ENCODE measurements at places on chromosomes 5 and 9. TPM values are rescaled to one million over a fixed set of nuclear protein-coding genes. Genes with fewer than 3 reads are reported as not detected.

The BTNL3 gene
- total RNA-seq: not detected

DNA sequence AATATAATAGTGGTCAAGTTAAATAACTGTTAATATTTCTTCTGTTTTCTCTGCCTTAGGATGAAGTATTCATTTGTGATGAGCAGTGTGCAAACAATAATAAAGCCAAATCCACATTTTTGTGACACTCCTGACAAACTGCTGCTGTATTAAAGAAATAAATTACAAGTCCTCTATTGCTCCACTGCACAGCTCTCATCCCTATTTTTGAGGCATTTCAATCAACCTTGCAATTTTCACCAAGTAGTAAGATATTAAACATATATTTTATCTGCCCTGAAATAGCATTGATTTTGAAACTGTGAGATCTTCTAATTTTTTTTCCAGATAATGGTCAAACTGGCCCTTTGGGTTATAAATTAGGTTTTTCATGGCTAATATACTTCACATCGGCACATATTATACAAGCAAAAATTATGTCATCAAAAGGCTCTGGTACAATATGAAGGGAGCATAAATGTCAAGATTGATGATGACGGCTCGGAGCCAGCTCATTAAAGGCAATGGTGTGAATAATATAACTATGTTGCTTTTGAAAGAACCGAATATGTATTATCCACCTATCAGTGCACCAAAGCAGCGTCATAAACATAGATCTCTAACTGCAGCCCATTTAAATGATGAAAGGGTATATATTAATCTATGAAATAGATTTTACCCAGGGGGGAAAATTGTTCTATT lies 764.9 kb downstream of the DNAH5 start:
- DNase-seq: no peak

The ADGRD2 gene
- not detected for total RNA-seq

The INPP5E gene
- 12.1 TPM for total RNA-seq

DNA sequence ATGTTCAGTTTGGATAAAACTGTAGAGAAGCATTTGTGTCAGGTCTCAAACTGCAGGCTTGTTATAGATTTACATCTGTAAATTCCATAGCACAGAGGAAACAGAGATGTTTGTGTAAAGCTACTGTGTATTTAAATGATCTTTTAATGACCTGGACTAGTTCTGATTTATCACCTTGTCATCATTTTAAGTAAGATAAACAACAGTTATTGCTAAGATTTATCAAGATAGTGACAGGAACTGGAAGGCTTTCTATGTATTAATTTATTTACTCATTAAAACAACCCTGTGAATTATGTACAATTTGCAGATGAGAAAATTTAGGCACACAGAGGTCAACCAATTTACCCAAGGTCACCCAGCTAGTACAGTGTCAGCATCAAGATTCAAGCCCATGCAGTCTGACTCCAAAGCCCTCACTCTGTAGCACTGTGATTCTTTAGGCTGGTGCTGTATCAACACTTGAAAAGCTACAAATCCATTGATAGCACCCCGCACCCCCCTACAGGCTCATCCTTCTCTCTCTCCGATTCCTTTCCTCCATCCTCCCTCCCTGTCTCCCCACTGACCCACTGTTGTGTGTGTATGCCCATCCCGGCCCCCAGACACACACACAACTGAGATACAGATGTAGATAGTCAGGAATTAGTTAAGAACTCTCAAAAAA lies 184.5 kb downstream of the FBN2 start:
- DNase-seq: no peak

DNA sequence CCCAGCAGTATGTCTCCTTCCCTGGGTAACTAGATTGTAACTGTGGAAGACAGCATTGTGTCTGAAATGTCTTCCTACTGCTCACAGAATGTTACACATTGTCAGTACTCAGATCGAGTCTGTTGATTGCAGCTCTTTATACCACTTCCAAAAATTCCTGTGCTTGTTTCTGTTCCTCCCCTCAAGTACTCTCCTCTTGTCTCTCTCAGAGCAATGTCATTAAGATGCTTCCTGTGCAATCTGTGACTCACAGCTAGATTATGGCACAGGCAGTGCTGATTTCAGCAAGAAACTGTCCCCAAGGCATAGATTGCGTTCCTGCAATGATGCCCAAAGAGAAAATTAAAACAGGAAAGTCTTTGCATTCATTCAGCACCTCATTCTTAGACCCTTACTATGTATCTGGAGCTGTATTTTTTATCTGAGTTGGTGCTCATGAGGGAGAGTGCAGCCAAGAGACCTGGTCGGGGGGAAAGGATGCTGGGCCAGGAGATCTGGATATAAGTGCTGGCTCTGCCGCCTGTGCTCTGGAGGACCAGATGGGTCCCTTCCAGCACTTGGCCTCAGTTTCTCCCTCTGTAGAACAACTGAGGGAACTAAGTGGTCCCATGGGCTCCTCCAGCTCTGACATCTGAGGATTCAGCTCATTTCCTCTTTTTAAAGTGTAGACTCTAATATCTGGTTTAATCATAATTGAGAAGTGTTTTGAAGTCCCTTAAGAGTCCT lies 40.8 kb upstream of the GNPDA1 start:
- peak; percentile 38 for DNase-seq

GRCh38 chr5:131622633-131623032 lies 12.4 kb downstream of the RAPGEF6 start:
- DNase-seq: no peak

- no peak for DNase-seq
These were observed 354.9 kb downstream of the KIF4B start for GRCh38 chr5:155368490-155368889.

DNA sequence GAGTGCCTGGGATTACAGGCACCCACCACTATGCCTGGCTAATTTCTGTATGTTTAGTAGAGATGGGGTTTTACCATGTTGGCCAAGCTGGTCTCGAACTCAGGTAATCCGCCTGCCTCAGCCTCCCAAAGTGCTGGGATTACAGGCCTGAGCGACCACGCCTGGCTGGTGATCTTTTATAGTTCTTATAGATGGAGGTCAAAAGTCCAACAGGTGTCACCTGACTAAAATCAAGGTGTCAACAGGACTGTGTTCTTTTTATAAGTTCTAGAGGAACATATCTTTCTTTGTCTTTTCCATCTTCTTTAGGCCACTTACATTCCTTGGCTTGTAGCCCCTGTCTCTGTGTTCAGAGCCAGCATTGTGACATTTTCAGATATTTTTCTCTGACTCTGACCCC lies 155.5 kb upstream of the SLC12A2 start:
- no peak for DNase-seq

DNA sequence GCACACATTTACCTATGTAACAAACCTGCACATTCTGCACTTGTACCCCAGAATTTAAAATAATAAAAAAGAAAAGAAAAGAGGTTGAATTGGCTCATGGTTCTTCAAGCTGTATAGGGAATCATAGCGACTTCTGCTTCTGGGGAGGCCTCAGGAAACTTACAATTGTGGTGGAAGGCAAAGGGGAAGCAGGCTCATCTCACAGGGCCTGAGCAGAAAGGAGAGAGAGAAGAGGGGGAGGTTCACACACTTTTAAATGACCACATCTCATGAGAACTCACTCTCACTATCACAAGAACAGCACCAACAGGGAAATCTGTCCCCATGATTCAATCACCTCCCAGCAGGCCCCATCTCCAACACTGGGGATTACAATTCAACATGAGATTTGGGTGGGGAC lies 214.6 kb downstream of the CDK5RAP2 start:
- no peak for DNase-seq

DNA sequence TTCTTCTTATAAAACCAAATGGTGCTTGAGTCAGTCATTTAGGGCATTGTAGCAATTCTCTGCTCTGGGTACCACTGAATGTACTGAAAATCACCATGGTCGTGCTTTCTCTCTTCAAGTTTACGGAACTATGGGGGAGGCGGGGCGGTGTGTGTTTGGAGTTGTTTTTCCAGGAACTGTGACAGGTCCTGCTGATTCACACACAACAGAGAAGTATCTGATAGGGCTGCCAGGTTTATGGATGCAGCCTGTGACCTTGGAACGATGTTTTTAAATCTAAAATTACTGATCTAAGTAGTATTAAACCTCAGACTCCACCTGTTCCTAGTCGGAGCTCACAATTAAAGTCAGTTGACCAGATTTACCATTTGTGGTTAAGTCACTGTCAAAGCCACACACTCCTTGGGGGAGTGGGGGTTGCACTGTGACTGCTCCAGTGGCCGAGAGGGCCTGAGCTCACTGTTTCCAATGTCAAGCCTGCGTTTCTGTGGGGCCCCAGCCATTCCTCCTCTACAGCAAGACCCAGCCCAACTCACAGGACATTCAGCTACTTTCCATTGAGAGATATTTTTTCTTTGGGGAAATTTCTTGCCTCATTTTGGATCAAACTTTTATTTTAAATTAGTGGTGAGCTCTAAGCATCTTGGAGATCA lies 44.4 kb downstream of the GADD45G start:
- no peak for DNase-seq

GRCh38 chr9:76405868-76406267 lies 11.6 kb upstream of the RFK start:
- no peak for DNase-seq

The TCF7 gene
- 3.4 TPM for total RNA-seq

GRCh38 chr5:66015196-66015960 lies 89.0 kb downstream of the ERBIN start:
- DNase-seq: no peak

The PCDHA13 gene
- 0.10 TPM for total RNA-seq

- DNase-seq: no peak
These were observed 130.1 kb downstream of the TENT4A start for GRCh38 chr5:6843335-6843734.

GRCh38 chr9:121326130-121326838 lies 43.8 kb downstream of the STOM start:
- DNase-seq: peak; percentile 89
